Effector CD4-positive, alpha-beta T cell (primary cell): ENCODE measurements at places on chromosomes 11 and 22.
A peak's percentile ranks its signal among the peaks of the same experiment; 100 is the strongest.

DNA sequence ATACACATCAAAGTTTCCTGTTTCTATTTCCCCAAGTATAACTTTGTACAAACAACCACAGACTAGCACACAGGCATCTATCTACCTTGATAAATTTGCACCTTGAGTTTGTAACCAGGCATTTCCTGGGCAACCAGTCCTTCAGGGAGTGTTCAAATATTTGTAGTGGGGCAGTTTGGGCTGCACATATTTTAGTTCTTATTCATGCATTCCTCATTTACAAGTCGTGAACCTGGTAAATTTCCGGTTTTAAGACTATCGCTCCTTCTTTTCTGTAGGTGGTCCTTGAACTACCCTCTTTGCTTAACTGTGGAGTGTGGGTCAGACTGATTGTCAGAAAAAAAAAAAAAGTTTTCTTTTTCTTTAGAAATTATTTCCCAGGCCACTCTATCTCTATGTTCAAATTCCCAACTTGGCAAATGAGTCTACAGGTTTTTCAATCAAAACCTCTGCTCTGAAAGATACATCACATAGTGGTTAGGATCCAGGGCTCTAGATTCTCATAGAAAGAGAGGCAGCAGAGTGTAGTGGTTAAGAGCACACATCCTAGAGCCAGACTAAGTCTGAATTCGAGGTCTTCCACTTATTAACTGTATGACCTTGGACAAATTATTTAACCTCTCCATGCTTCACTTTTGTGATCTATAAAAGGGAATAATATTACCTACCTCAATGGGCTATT lies 201.5 kb downstream of the SOX6 start:
- no peak for DNase-seq

DNA sequence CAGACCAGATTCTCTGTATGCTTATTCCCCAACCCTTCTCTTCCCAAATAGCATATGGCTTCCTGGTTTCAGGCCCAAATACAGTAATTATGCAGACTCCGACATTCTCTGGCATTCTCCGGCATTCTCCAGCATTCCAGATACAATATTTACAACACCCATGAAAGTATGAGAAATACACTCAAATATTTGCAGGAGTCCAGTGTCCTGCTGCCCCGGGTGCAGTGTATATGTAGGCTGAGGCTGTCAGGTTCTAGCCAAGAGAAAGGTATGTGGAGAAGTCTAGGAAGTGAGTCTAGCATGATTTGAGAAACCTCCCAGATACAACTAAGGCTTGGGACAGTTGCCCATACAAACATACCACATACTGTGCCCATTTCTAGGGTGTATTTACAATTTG lies 160.7 kb downstream of the SOX6 start:
- DNase-seq = no peak

- DNase-seq = no peak
These were observed 118.6 kb downstream of the HIPK3 start for GRCh38 chr11:33375688-33376311.

DNA sequence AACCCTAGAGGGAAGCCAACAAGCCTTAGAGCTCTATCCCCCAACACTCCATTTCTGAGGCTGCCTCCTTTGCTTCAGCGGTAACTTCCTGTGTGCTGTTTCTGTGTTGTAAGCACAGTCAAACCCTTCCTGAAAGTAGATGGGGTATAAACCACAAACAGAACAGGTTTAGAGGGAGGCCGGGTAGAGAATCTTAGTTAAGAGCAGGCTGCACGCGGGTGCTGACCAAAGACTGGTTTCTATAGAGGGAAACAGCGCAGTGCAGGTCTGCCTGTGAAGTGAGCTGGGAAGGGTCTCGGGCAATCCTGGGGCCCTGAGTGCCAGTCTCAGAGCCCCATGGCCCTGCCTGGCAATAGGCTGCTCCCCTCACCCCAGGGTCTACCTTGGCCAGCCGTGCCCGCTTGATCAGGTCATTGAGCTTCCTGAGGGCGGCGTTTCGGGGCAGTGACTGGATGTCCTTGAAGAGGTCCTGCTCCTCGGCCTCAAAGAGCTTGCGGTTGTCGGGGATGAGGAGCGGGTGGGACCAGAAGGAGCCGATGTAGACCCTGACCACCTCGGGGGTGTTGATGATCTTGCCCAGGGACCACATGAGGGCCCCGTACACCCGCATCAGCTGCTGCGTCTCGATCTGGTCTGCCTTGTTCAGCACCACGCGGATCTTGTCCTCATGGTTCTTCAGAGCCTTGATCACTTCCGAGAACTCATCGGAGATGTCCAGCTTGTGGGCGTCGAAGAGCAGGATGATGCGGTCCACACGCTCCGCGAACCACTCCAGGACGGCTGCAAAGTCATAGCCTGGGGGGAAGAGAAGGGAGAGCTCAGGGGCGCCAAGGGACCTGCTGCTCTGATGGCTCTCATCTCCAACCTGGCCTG lies 15.3 kb upstream of the CDC42BPG start:
- DNase-seq = peak; percentile 39

GRCh38 chr11:35163702-35164496 lies 24.9 kb downstream of the CD44 start:
- DNase-seq = no peak

DNA sequence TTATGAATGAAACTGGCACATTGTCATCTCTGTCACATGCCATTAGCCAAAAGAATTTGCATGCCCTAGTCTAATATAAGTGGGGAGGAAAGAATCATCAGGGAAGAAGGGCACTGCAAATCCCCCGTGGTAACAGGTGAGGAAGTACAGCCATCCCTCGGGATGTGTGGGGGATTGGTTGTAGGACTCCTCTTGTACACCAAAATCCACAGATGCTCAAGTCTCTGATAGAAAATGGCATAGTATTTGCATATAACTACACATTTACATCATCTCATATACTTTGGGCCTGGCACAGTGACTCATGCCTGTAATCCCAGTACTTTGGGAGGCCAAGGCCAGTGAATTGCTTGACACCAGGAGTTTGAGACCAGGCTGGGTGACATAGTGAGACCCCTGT lies 109.7 kb downstream of the HIPK3 start:
- no peak for DNase-seq

DNA sequence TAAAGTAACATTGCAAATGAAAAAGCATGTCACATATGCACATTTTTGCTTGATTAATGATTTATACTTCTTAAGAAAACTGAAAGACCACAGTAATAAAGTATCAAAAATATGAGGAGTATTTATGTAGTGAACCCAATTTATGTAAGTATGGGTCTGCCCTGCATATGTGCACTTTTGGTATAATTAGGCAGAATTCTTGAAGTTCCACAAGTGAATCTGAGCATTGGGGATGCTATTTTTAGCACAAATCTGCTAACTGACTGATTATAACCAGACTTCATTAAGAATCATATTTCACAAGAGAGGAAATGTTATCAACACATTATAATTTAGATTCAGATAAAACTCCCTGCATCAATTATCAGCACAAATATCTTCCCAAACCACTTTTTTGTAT lies 407.1 kb upstream of the LRRC4C start:
- DNase-seq = no peak

GRCh38 chr22:17396516-17396915 lies 27.3 kb downstream of the CECR2 start:
- DNase-seq = no peak

DNA sequence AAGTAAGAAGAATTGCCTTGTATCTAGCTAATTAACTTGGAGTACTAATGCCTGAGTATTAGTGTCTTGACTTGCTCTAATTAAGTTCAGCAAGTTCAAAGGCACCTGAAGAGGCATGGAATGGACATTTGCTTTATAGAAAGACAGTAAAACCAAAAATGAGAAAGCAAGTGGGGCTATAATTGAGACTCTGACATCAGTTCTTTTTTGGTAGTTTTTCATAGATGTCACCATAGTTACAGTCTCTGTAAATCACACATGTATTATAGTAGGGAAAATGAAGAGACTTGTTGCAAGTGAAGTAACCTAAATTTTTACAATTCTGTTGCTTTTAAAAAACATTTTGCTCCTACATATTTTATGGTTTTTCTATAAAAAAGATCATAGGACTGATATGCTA lies 178.0 kb downstream of the HIPK3 start:
- DNase-seq = no peak

DNA sequence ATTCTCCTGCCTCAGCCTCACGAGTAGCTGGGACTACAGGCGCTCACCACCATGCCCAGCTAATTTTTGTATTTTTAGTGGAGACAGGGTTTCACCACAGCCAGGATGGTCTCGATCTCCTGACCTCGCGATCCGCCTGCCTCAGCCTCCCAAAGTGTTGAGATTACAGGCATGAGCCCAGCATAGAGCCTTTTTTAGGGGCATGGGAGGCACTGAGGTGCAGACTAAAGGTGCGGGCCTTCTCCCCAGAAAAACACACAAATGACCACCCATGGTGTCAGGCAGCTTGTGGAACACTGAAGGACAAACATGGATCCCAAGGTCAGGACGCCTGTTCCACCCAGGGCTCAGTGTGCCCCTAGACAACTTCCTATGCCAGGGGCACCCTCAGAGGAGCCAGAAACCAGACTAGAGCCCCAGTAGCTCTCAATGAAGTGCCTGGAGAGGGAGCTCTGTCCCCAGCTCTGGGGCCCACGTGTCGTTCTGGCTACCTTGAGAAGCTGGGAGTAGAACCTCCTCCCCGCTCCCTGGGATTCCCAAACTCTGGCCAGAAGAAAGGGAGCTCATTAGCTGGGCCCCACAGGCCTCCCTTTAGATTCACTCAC lies 21.2 kb upstream of the CD5 start:
- DNase-seq = no peak

DNA sequence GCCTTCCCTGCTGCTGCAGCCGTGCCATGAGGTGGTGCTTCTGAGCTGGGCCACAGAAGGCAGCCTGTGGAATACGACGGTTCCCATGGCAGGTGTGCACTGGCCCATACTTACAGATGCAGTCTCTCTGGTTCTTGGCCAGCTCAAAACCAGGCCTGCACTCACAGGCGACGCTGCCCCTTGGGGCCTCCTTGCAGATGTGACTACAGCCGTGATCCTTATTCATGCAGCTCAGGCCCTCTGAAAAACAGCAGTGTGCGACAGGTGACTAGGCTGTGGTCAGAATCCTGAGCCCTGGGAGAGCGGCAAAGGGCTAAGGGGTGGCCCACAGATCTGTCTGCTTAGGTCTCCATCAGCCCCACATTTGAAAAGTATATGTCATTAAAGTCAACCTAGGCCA lies 22.1 kb downstream of the SCUBE2 start:
- DNase-seq = no peak

GRCh38 chr11:72652873-72653630 lies 21.2 kb downstream of the PDE2A start:
- no peak for DNase-seq

GRCh38 chr11:35107861-35108260 lies 31.1 kb upstream of the CD44 start:
- no peak for DNase-seq

DNA sequence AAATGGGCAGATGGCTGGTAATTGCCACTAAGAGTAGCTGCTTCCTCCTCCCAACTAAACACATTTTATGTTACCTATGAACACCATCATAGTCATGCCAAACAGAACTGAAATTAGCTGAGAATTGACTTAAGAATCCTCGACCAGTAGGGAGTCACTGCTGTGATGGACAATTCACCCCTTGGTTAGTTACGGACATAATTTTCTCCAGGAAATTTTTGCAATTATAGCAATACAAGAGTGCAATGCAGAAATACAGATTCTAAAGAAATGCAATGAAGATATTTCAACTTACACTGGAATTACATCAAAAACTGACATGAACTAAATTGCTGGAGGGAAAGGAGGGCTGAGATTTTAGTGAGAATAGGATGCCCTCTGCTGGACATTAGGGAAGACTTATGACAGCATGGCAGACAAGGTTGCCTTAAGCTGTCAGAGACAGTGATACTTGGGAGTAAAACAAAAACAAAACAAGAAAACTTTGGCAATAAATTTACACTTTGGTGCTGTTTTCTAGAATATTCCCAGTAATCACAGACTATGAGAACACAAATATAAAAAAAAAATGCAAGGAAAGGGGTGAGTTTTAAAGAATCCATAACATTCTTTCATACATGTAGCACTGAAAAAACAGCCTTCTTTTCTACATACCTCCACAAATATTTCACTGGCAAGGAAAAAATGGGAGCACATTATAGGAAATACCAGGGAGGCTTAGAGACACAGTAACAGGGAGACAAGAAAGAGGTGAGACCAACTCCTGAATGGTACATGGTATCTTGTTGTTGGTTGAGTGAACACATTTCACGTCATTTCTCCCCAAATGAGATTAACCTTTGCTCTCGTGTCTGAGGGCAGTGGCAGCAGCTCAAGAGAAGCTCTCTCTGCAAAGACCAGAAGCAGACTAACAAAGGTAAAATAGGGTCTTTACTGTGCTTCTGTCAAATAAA lies 11.2 kb upstream of the PPP2R1B start:
- peak; percentile 14 for DNase-seq

DNA sequence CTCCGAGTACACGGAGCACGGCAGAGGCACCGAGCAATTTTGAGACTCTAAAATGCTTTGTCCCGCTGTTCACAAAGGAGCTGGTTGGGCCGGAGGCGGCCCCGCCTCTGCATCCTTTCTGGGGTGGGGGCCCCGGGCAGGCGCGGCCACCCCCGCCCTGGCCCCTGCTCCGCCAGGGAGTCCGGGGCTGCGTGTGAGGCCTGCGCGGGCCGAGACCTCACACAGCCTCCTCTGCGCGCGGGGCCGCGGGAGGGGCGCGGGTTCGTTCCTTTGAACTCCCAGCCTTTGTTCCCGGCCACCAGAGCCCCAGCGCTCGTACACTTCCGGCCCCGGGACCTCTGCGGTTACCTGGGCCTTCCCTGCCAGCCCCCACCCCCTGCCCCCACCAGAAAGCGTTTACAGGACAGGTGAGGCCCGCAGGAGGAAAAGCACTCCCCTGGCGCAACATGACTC lies 1.6 kb downstream of the FGF19 start:
- no peak for DNase-seq

DNA sequence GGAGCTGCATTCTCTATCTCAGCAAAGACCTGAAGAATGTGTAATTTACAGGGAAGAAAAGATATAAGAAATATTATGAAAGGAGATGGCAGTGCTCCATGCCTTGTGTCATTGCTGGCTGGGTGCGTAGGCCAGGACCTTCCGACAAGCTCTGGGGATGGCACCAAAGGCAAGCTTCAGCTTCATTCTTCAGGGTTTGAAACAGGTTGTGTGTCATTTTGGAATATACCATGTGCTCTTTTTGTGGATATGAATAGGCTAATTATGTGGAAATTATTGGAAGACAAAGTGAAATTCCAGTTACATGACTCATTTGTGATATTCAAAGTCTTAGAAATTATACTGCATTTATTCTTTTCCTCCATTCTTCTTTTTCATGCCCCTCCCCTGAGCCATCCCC lies 5.7 kb upstream of the KIRREL3 start:
- no peak for DNase-seq

- peak; percentile 43 for DNase-seq
These were observed 30.8 kb upstream of the LRRC10B start for GRCh38 chr11:61477727-61478148.
